ENCODE measurements at places on chromosomes 2 and 18. TPM values are rescaled to one million over a fixed set of nuclear protein-coding genes. Genes with fewer than 3 reads are reported as not detected.

LBX2 gene
- 0.24 TPM for total RNA-seq

DNA sequence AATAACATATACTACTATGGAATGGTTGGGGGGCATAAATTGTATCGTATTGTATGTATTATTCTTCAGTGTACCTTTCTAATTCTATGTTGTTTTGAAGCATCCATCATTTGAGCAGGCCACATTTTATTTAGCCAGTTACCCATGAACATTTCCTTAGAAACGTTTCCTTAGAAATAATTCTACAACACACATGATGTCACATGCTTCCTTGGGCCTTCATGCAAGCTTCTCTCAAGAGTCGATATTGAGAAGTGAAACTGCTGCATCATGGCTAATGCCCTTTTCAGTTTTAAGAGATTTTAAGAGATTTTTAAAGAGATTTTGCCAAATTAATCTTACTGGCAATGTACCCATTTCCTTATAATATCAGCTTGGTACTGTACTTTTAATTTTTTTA is 63.9 kb downstream of the ALPK2 start:
- no peak for DNase-seq

GRCh38 chr2:98404556-98405250 is 40.0 kb upstream of the INPP4A start:
- no peak for DNase-seq

DNA sequence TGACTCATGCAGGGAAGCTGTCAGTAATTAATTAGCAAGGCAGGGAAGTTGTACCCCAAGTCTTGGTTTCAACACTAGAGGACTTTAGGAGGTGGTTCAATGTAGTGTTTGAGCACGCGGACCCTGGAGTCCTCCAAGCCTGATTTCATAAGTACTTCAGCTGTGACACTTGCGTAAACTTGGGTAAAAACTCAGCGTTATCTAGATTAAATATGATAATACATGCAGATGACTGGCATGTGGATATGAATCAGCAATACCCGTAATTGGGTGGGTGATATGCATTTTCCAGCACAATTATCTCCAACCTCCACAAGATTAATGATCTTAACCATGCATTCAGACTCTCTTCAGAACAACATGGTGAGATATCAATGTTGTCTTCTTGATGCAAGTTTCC is 5.2 kb downstream of the UGT1A7 start:
- DNase-seq: no peak

GRCh38 chr2:38660282-38660681 is 5.6 kb upstream of the GALM start:
- no peak for DNase-seq

DNA sequence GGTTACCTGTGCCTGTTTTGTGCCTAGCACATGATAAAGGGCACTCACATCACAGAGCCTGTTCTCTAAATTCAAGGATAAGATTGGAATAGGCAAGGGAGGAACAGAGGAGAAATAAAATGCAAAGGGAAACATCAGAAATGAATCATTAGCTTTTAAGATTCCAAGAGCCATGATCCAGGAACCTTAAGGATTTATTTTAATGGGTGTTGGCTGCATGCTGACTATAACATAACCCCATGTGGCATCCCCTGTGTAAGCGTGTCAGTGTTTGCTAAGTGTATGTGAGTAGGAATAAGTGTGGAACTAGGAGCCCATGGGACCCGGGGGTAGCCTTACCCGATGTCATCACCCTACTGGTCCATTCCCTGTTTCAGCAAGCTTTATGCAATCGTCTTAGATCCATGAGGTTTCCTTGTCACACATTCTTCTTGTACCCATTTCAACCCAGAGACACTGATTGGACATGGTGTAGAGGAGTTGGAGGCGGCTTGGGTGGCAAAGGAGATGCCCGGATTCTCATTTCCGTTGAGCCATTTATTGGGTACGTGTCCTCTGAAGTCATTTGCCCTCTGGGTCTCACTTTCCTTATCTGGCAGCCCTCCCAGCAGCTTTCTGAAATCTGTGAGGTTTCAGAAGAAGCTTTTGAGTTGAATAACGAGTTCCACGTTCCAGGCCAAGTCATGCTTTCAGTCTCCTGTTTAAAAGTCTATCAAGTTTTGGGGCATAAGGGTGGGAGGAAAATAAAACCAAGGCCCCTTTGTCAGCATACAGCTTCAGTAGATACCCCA is 117.0 kb downstream of the MGAT5 start:
- DNase-seq: no peak

GRCh38 chr2:201362396-201362795 is 5.3 kb upstream of the FLACC1 start:
- DNase-seq: no peak
